ENCODE measurements at places on chromosomes 5 and 9. TPM values are rescaled to one million over a fixed set of nuclear protein-coding genes. Genes with fewer than 3 reads are reported as not detected.
A peak's percentile ranks its signal among the peaks of the same experiment; 100 is the strongest.

DNA sequence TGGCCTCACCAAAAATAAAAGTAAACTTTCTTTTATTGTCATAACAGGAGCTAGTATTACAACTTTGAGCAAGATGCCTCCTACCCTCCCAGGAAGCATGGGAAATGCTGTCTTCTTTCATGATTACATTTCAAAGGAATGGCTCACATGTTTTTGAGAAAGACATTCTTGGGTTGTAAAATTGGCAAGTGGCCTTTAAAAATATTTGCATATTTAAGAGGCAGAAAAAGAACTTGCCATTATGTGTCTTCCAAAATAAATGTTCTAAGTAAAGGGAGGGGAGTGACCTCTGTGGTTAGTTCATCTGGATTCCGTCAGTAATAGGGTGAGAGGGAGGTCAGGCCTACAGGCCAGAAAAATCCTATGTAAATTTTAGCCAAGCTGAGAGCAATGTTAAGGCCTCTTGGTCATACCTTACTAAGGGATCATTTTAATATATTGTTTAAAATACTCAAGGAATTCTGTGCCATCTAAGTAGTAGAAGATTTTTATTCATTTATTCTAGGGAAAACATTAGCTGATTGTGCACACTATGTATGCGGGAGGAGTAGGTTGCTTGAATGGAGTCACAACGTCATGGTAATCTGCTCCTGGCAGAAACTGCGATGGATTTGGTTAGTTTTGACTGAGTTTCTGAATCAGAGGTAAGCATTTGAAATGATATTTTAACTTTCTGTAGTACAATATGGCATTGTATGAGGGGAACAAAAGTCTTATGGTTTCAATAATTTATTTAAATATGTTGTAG is 1485.7 kb upstream of the CDH9 start:
- no peak overlapping the region for H3K4me3 ChIP-seq
- H3K4me1 ChIP-seq: no peaks in the 10 kb centered on the region
- no peak for DNase-seq
- H3K27me3 ChIP-seq: no peaks in the 10 kb centered on the region
- no peak overlapping the region for H3K27ac ChIP-seq

GRCh38 chr9:33166231-33167083 is 679 bp downstream of the B4GALT1 start:
- DNase-seq: no peak
- H3K27ac ChIP-seq: peak overlapping the region; percentile 96
- peaks cover 59% of the 10 kb centered on the region for H3K4me1 ChIP-seq

- no peak for DNase-seq
- no peaks in the 10 kb centered on the region for H3K27me3 ChIP-seq
- H3K4me1 ChIP-seq: no peaks in the 10 kb centered on the region
- no peaks in the 10 kb centered on the region for H3K36me3 ChIP-seq
- no peak overlapping the region for H3K27ac ChIP-seq
These were observed 747.6 kb upstream of the EDIL3 start for GRCh38 chr5:85132269-85132668.

DNA sequence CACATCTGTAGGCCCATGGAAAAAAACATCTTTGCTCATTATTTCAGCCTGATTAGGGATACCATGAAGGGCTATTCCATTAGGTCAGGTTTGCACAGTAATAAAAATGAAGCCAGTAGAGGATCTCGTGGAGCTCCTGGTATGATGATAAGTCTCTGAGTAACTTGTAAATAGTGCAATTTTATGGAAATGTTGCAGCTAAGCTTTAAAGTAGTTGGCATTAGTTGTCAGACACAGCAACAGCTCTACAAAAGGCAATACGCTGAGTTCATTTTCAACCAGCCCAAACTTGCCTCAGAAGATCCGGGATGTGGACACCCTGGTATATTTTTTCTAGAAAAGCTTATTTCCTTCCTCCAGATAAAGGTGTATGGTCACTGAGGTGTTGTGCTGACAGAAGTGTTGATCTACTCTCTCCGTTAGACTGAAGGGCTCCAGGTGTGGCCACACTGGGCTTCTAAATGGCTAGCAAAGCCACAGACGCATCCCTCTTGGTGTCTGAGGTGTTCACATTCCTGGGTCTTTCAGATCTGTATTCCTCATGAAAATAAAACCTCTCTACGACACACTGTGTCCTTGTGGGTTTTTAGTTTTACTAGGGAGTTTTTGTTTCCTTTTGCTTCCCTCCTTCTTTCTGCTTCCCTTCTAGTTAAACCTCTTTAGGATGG is 141.6 kb downstream of the GHR start:
- no peaks in the 10 kb centered on the region for H3K36me3 ChIP-seq
- H3K27ac ChIP-seq: no peak overlapping the region
- no peak overlapping the region for H3K4me3 ChIP-seq
- H3K4me1 ChIP-seq: no peaks in the 10 kb centered on the region
- peaks cover 4% of the 10 kb centered on the region for H3K27me3 ChIP-seq

DNA sequence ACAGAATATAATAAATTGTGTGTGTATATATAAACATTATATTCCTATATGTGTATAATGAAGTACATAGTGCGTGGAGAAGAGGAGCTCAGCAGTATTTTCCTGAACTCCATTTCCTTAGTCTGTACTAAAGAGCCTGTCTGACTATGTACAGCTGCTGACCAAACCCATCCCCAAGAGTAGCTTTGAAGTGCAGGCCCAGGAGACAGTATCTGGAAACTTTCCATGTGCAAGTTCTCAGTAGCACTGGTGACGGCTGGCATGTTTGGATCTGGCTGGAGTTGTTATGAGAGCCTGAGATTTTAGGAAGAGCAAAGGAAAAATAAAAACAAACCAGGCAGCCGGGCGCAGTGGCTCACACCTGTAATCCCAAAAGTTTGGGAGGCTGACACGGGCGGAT is 244.2 kb downstream of the RFK start:
- no peaks in the 10 kb centered on the region for H3K36me3 ChIP-seq
- no peaks in the 10 kb centered on the region for H3K27me3 ChIP-seq
- no peak overlapping the region for H3K4me3 ChIP-seq
- no peak for DNase-seq
- no peaks in the 10 kb centered on the region for H3K4me1 ChIP-seq
- no peak overlapping the region for H3K27ac ChIP-seq

- no peaks in the 10 kb centered on the region for H3K4me1 ChIP-seq
- no peak overlapping the region for H3K4me3 ChIP-seq
- H3K36me3 ChIP-seq: no peaks in the 10 kb centered on the region
- no peaks in the 10 kb centered on the region for H3K27me3 ChIP-seq
- H3K27ac ChIP-seq: no peak overlapping the region
- no peak for DNase-seq
These were observed 24.7 kb upstream of the SPATA31E1 start for GRCh38 chr9:87857948-87858335.

DNA sequence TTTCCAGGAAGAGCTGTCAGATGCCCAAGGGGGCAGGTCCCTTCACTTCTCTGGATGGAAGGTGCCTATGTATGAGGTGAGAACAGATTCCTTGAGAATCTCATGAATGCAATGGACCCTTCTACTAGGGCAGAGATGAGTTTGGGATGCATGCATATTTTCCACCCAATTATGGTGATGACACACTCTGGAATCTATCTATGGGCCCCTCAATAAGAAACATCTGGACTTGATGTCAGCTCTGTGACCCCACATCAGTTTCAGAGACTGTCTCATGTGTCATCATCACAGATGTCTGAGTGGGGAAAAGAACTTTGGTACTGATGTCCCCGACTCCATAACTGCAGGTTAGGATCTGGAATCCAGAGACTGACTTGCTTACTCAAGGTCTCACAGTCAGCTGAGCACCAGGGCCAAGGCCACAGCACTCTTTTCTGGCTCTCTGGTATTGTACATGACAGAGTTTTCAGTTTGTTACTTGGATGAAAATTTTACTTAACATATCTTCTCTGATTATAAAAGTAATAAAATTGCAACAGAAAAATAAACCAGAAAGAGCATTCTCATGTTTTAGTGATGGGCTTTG is 177.0 kb downstream of the DCP2 start:
- H3K27me3 ChIP-seq: peaks cover 2% of the 10 kb centered on the region
- no peaks in the 10 kb centered on the region for H3K36me3 ChIP-seq
- H3K4me3 ChIP-seq: no peak overlapping the region
- DNase-seq: no peak
- H3K27ac ChIP-seq: no peak overlapping the region

- no peak overlapping the region for H3K4me3 ChIP-seq
- H3K27ac ChIP-seq: no peak overlapping the region
- no peaks in the 10 kb centered on the region for H3K27me3 ChIP-seq
- DNase-seq: no peak
- no peaks in the 10 kb centered on the region for H3K4me1 ChIP-seq
These were observed 30.9 kb upstream of the WWC1 start for GRCh38 chr5:168260353-168261226.

DNA sequence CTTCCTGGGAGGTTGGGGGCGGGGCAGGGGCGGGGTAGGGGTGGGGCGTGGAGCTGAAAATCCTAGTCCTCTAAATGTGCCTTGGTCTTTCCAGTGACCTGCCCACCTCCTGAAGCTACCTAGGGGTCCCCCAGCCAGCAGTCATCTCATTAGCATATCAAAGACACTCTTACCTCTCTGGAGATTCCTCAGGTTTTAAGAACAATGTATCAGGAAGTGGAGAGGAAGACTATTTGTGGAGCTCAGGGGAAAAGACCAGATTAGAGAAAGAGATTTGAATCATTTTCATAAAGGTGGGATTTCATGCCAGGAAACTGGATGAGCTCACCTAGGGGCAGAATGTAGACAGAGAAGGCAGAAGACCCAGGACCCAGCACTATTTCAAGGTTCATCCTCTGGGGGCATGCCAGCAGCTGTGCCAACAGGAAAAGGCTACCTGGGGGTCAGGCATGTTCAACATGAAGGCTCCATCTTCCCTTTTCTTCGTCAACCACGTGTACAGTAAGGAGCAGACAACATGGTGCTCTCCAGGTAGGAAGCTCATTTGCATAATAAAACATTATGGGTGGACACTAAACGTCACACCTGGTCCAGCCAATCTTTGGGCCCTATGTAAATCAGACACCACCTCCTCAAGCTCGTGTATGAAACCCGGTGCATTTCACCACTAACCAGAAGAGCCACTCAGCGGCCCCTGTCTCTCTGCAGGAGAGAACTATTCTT is 6.9 kb downstream of the GMCL2 start:
- no peak overlapping the region for H3K27ac ChIP-seq
- no peak overlapping the region for H3K4me3 ChIP-seq
- no peaks in the 10 kb centered on the region for H3K4me1 ChIP-seq
- H3K36me3 ChIP-seq: no peaks in the 10 kb centered on the region
- no peaks in the 10 kb centered on the region for H3K27me3 ChIP-seq

GRCh38 chr5:16834029-16834428 is 102.1 kb downstream of the MYO10 start:
- no peaks in the 10 kb centered on the region for H3K27me3 ChIP-seq
- H3K36me3 ChIP-seq: no peaks in the 10 kb centered on the region
- DNase-seq: no peak
- H3K27ac ChIP-seq: no peak overlapping the region

DNA sequence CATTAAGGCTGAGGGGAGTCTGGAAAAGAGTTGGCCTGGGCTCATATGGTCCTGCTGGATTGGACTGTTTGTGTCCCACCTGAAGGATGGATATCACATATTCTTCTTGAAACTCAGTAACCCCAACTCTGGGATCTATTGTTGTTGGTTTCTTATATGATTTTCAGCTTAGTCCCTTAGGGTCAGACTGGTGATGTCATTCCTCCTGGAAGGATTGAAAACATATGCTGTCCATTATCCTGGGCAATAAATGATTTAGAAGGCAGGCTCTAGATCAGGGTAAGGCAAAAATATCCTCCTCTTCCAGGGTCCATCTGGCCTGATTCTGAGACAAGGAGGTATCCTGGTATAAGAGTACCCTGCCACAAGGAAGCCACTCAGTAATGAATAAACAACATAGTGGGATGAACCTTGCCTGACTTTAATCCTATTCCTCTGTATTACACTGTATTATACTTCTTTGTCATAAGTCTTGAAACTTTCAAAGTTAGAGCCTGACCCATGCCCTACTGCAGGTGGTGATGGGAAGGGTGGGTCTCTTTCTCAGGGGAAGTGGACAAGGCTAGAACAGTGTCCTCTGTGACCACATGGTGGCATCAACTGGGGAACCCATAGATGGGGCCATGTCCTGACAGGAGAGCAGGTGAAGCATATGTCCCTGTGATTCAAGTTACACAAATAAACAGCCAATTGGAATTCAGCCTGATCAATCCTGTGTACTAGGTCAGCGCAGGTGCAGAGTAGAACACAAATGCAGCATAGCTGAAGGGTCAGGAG is 454.4 kb upstream of the TRPC7 start:
- no peaks in the 10 kb centered on the region for H3K36me3 ChIP-seq
- H3K4me1 ChIP-seq: no peaks in the 10 kb centered on the region
- no peak for DNase-seq
- no peaks in the 10 kb centered on the region for H3K27me3 ChIP-seq
- no peak overlapping the region for H3K27ac ChIP-seq

DNA sequence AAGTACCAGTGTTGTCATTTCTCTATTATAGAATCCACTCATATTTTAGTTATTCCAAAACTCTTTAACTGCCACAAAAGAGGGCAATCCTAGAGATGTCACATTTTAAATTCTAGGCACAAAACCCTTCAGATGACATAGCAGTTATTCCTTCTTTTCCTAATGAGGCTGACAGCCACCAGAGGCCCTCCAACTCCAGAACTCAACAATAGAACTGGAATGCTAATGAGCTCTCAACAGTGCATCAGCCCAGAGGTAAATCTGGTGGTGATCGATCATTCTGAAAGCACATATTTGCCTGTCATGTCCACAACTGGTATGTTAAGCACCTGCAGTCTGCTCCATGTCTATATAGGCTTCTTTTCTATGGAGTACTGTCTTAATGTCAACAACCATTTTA is 40.2 kb upstream of the RAB3C start:
- H3K27ac ChIP-seq: no peak overlapping the region
- DNase-seq: no peak
- no peaks in the 10 kb centered on the region for H3K4me1 ChIP-seq
- H3K4me3 ChIP-seq: no peak overlapping the region
- no peaks in the 10 kb centered on the region for H3K36me3 ChIP-seq

DNA sequence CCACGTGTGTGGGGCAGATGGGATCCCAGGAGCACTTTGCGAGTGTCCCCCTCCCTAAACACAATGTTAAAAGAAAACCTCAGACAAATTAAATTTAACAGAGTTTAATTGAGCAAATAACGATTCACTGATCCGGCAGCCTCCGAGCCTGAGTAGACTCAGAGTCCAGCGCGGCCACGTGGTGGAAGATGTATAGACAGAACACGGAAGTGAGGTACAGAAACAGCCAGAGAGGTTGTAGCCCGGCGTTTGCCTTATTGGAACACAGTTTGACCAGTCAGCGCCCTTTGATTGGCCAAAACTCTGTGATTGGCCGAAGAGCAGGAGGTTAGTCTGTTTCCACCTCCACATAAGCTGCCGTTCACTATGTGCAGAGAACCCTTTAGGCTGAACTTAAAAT is 363.0 kb upstream of the IRX2 start:
- no peaks in the 10 kb centered on the region for H3K4me1 ChIP-seq
- H3K27me3 ChIP-seq: peaks cover 2% of the 10 kb centered on the region

GRCh38 chr9:123291736-123292135 is 23.4 kb upstream of the STRBP start:
- H3K36me3 ChIP-seq: no peaks in the 10 kb centered on the region
- H3K27ac ChIP-seq: no peak overlapping the region
- H3K4me1 ChIP-seq: no peaks in the 10 kb centered on the region
- DNase-seq: no peak

GRCh38 chr5:4990462-4990861 is 149.7 kb upstream of the ADAMTS16 start:
- no peaks in the 10 kb centered on the region for H3K27me3 ChIP-seq
- no peak overlapping the region for H3K4me3 ChIP-seq
- no peak for DNase-seq
- H3K4me1 ChIP-seq: no peaks in the 10 kb centered on the region

Gene TNFSF15
- not detected for total RNA-seq

Gene CARTPT
- not detected for total RNA-seq

Gene NR2F1
- not detected for total RNA-seq

Gene CFAP90
- not detected for total RNA-seq

Gene PPP2R2B
- 16.7 TPM for total RNA-seq

Gene DMRT3
- total RNA-seq: not detected

Gene PHF24
- not detected for total RNA-seq

Gene PCDHB7
- total RNA-seq: not detected

Measured in CD4-positive, CD25-positive, alpha-beta regulatory T cell (primary cell).